ENCODE measurements at places on chromosomes 2 and 18.

DNA sequence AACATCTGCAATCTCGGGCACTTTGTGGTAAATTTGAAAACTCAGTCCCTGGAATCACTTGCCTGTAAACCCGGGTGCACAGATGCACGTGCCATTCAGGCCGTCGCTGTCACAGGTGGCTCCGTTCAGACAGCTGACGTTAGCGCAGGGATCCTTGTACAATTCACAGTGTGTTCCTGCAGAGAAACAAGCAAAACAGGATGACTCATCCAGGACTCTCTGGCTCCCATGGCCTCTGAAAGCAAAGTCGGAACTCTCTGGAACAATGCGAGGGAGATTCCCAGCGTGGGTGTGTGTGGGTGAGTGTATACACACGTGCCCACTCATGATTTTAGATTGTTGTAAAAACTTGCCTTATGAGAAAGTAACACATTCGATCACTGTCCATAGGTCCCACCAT, 136.1 kb upstream of the PID1 start:
- DNase-seq = peak; percentile 84

- DNase-seq = no peak
Measured at GRCh38 chr18:79639072-79639829, 40.4 kb upstream of the CTDP1 start.

DNA sequence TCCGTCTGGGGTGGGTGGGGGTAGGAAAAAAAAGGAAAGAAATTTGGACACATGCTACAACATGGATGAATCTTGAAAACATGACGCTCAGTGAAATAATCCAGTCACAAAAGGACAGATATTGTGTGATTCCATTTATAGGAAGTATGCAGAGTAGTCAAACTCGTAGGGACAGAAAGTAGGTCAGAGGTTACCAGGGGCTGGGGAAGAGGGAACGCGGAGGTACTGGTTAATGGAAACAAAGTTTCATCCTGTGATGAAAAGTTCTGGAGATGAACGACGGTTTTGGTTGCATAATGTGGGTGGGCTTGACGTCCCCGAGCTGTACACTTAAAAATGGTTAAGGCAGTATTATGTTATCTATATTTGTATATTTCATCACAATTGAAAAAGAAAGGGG, 4.5 kb upstream of the SFTPB start:
- no peak for DNase-seq

- DNase-seq = no peak
Measured at GRCh38 chr2:222693837-222694236, 22.4 kb downstream of the MOGAT1 start.

DNA sequence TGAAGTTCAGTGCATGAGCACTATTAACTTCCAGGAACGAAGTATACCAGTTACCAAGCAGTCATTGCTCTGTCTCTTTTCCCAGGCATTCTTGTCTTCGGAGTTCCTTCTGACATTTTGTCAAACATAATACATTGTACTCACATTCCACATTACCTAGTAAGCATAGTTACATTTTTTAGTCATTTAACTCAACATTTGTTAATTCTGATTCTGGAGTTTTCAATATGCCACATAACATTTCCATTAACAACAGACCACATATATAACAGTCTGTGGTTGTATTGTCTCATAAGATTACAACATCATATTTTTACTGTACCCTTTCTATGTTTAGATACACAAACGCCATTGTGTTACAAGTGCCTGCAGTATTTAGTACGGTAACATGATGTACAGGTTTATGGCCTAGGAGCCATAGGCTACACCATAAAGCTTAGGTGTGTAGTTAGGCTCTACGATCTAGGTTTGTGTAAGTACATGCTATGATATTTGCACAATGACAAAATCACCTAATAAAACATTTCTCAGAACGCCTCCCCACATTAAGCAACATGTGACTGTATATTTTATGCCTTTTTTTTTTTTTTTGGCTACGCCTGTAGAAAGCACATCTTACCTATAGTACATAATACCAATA, 187.1 kb downstream of the DYM start:
- no peak for DNase-seq

DNA sequence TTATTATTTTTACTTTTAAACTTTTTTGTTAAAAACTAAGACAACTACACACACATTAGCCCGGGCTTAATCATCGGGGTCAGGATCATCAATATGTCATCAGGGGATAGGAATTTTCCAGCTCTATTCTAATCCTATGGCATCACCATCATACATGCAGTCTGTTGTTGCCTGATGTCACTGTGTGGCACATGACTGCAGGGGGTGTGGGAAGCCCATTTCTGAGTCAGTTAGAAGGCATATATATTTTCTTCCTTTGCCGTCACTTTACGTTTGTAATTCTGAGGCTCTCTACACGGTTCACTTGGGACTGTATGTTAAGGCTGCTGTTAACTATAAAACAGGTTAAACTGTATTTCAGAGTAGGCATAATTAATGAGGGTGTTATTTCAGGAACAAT, 144.4 kb upstream of the ITGA6 start:
- no peak for DNase-seq

GRCh38 chr18:44033144-44033701, 647.5 kb upstream of the SETBP1 start:
- DNase-seq = no peak

DNA sequence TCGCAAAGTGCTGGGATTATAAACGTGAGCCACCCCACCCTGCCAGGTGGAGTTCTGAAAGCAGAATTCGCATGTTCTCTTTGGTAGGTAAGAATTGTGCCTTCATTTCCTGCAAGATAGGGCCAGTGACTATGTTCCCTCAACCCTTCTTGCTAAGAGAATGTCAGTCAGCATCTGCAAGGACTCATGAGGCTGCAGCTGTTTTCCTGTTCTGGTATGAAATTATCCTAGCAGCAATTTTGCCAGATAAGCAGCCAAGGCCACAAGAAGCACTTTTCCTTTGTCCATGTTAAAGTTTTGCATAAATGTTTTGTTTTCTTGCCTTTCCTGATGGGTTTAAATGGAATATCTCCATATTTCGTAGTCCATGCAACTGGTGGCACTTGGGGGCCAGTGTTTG, 6.8 kb upstream of the ARHGAP28 start:
- no peak for DNase-seq
